Activated CD4-positive, alpha-beta T cell treated with anti-CD3 and anti-CD28 coated beads, Interleukin-2, amount 10 ng/mL, durations not matched to agents 7 days and 5 days (primary cell): ENCODE measurements at places on chromosomes 5 and 9. TPM values are rescaled to one million over a fixed set of nuclear protein-coding genes. Genes with fewer than 3 reads are reported as not detected.

- peak overlapping the region; percentile 82 for H3K27ac ChIP-seq
- peaks cover 68% of the 10 kb centered on the region for H3K4me1 ChIP-seq
Measured at GRCh38 chr9:91419222-91420191, 4.1 kb downstream of the NFIL3 start.

DNA sequence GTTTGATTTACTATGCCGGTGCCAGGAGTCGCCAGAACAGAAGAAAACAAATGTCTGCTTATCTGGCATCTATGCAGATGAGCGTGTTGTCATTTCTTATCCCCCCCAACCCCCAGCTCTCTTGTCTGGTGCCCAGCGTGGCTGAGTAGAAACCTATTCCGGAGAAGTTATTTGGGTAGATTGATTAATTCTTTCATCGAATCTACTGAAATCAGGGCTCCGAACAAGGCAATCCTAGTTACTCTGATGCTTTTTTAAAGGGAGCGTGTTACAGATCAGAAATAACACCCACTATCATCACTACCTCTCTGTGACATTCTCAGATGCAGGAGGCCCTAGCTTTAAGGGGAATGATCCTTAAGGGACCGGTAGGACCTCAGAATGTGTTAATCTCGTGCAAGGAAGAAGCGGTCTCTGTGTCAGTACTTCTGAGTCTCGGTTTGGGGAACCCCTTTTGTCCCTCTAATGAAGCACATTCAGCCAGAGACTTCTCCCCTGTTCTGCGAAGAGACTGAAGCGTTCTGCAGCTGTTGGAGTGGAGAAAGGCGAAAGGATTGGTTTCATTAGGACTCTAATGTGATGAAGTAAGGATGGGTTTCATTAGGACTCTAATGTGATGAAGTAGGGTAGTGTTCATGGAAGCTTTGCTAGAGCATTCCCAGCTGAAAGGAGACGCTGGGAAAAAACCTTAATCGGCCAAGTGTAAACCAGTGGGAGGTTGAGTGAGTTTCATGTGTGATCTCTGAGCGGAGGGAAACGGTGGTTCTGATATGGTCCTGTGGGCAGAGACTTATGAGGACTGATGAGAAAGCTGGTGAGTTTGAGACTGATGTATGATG lies 1.5 kb downstream of the PIP5K1B start:
- peak overlapping the region; percentile 80 for H3K4me3 ChIP-seq
- H3K27ac ChIP-seq, result no peak overlapping the region
- no peak for DNase-seq
- no peaks in the 10 kb centered on the region for H3K36me3 ChIP-seq
- H3K4me1 ChIP-seq, result peaks cover 14% of the 10 kb centered on the region

GRCh38 chr5:28488752-28489151 lies 1450.4 kb upstream of the CDH9 start:
- DNase-seq, result no peak
- H3K4me1 ChIP-seq, result no peaks in the 10 kb centered on the region

DNA sequence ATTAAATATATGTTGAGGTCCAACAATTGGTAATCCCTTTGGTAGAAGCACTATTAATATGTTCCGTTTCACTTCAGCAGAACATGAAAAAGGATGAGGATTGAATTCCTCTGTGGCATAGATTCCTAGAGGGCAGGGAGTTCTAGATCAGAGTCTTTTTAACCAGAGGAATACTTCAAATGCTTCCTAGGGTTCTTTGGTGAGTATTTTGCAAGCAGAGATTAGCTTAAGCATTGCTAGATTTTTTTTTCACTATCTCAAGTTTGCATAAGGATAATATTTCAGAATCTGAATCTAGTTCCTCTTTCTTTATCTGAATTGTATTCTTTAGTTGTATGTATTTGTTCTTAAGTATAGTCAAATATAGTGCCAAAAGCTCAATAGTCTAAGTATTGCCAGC lies 116.6 kb upstream of the ADAMTSL1 start:
- H3K4me3 ChIP-seq, result no peak overlapping the region
- no peaks in the 10 kb centered on the region for H3K27me3 ChIP-seq
- no peak for DNase-seq
- no peaks in the 10 kb centered on the region for H3K4me1 ChIP-seq

- H3K27ac ChIP-seq, result no peak within 1 kb of the TSS
- peak; percentile 27 for DNase-seq
- H3K4me1 ChIP-seq, result no peaks in the 10 kb centered on the region
- H3K36me3 ChIP-seq, result no peaks in the 10 kb centered on the region
- H3K4me3 ChIP-seq, result no peak within 1 kb of the TSS
Measured at GRCh38 chr5:141172381-141173204, at the start of gene PCDHB7. Gene PCDHB7 (plus strand): TSS chr5:141172644. CDS start chr5:141172836, 192 bp downstream.

DNA sequence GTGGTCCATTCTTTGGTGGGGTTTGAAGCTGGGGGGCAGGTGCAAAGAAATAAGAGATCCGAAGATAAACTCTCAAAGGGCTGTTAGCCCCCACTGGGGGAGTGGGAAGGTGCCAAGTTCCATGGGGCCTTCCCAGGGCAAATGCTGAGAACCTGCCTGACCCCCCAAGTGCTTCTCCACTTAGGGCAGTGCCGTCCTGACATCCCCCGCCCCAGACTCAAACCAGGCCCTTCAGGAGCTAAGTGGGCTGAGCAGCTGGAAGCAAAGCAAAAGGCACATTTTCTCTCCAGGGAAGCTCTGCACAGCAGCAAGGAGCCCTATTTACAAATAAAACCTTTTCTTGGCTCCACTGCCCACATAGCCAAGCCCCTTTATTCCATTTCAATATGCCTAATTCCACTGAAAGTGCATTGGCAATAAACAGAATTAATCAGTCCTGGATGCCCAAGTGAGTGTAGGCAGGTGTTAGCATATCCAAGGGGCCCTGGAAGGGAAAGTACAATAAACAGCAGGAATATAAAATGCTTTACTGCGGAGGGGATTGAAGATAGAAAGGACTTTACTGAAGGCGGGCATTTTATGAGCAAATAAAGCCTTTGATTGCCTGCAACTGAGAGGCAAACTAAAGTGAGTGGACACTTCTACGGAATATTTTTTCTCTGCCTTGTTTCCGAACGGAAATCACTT lies 44.6 kb downstream of the WHRN start:
- H3K36me3 ChIP-seq, result no peaks in the 10 kb centered on the region
- no peaks in the 10 kb centered on the region for H3K27me3 ChIP-seq
- no peaks in the 10 kb centered on the region for H3K4me1 ChIP-seq
- no peak overlapping the region for H3K4me3 ChIP-seq
- no peak for DNase-seq

DNA sequence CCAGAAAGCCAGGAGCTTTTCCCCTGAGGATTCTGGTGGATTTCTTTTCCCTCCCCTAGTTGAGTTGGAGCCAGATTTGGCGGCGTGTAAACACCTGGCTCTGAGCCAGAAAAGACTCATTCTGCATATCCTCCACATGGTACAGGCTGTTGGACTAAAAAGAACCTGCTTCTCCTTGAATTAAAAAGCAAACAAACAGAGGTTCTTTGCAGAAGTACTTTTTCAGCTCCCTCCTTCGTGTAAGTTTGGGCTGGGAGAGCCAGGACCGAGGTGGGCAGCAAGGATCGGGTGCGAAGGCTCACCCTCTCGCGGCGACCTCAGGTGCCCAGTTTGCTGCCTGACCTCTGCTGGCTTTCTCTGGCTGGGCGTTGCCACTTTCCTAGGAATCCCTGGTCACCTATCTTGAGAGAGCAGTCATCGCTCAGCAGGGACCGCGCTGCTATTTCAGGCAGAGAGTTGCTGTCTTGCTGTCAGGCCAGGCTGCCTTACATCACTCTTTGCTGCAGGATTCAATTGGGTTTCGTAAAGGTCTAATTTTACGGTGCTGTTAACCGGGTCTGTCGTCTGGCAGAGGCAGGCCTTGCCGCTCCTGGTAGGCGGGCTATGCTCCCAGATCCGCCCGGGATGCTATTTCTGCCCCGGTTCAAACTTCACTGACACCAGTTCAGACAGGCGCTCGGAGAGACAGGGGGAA lies 3.2 kb downstream of the PAPPA start:
- no peak overlapping the region for H3K4me3 ChIP-seq
- no peak overlapping the region for H3K27ac ChIP-seq

GRCh38 chr5:448061-448765 lies 5.2 kb downstream of the EXOC3 start:
- H3K27me3 ChIP-seq, result no peaks in the 10 kb centered on the region
- no peak overlapping the region for H3K27ac ChIP-seq
- H3K36me3 ChIP-seq, result peaks cover 70% of the 10 kb centered on the region
- no peak overlapping the region for H3K4me3 ChIP-seq

- DNase-seq, result no peak
- H3K27ac ChIP-seq, result no peak overlapping the region
- no peaks in the 10 kb centered on the region for H3K36me3 ChIP-seq
Measured at GRCh38 chr5:15014809-15015208, 143.2 kb upstream of the ANKH start.

DNA sequence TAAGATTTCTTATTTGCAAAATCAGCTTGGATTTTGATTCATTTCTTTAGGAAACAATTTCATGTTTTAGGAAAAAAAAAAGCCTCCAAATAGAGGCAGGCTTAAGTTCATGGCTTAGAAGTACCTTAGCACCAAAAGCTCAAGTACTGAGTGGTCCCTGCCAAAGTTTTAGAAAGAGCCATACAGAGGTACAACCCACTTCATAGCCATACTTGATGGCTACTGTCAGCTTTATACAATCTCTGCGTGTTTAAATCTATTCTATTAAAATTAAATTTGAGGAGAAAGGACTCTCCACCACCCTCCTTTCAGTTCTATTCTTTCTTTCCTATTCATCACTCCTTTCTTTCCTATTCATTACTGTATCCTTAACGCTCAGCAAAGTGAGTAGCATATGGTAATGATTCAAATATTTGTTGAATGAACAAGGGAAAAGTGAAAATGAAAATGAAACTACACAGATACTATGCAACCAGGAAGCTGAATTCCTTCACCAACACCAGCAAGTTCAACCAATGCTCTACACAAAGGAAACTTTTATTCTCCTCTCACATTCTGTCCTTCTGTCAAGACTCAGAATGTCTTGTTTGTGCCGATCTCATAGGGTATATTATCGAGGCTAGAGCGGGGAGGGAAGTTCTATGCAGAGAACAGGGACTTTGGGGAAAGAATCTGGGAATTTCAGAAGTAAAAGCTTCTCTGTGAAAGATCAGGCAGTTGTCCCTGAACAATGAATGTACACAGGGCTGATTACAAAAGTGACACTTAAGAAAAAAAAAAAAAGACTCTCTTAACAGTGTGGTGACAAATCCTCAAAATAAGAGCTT lies 138.6 kb upstream of the SPEF2 start:
- peak overlapping the region; percentile 91 for H3K27ac ChIP-seq
- H3K4me3 ChIP-seq, result peak overlapping the region; percentile 15
- peaks cover 13% of the 10 kb centered on the region for H3K36me3 ChIP-seq
- H3K4me1 ChIP-seq, result peaks cover 15% of the 10 kb centered on the region
- H3K27me3 ChIP-seq, result no peaks in the 10 kb centered on the region
- peak; percentile 25 for DNase-seq

- H3K36me3 ChIP-seq, result no peaks in the 10 kb centered on the region
- H3K4me1 ChIP-seq, result no peaks in the 10 kb centered on the region
- no peak overlapping the region for H3K4me3 ChIP-seq
- DNase-seq, result no peak
- H3K27ac ChIP-seq, result no peak overlapping the region
Measured at GRCh38 chr5:155575861-155576260, 562.3 kb downstream of the KIF4B start.

DNA sequence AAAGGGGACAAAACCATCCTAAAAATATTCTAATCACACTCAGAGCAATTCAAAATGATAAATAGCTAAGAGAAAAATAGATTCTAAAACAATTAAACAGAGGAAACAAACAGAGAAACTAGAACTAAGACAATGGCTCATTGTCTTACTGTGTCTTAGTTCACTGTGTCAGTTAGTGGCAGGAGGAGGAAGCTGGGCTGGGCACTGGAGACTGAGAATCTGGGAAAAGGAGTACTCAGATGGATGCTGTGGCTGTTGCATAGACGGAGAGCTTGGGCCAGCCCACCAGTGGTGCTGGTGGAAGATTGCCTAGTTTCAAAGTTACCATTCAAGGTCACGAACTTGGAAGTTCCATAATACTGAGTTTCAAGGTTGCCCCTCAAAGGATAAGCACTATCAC lies 94.7 kb upstream of the IFNK start:
- peaks cover under 1% of the 10 kb centered on the region for H3K27me3 ChIP-seq
- no peak overlapping the region for H3K27ac ChIP-seq
- no peak for DNase-seq
- H3K36me3 ChIP-seq, result no peaks in the 10 kb centered on the region
- H3K4me1 ChIP-seq, result peaks cover 9% of the 10 kb centered on the region

Gene TMEM8B
- 3.8 TPM for total RNA-seq

GRCh38 chr5:15103130-15103529 lies 231.6 kb upstream of the ANKH start:
- H3K4me3 ChIP-seq, result no peak overlapping the region
- no peaks in the 10 kb centered on the region for H3K36me3 ChIP-seq
- no peaks in the 10 kb centered on the region for H3K27me3 ChIP-seq
- no peak overlapping the region for H3K27ac ChIP-seq
- no peak for DNase-seq

DNA sequence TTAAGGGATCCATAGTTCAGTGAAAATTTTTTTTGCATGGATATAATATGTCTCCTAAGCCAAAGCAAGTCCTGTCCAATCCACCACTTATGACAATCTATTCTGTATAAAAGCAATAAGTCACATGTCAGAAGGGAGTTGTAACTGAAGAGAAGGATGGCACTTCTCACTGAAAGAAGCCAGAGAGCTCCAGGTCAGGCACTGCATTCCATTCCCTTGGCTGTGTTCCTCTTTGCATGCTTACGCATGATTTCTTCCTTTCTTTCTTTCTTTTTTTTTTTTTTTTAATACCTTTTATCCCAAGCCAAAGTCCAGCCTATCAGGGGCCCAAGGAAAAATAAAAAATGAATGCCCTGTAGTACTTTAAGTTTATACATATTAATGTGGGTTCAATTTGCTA lies 39.8 kb downstream of the MAMDC2 start:
- no peaks in the 10 kb centered on the region for H3K36me3 ChIP-seq
- no peak overlapping the region for H3K27ac ChIP-seq
- no peak overlapping the region for H3K4me3 ChIP-seq
- DNase-seq, result no peak
- no peaks in the 10 kb centered on the region for H3K4me1 ChIP-seq

DNA sequence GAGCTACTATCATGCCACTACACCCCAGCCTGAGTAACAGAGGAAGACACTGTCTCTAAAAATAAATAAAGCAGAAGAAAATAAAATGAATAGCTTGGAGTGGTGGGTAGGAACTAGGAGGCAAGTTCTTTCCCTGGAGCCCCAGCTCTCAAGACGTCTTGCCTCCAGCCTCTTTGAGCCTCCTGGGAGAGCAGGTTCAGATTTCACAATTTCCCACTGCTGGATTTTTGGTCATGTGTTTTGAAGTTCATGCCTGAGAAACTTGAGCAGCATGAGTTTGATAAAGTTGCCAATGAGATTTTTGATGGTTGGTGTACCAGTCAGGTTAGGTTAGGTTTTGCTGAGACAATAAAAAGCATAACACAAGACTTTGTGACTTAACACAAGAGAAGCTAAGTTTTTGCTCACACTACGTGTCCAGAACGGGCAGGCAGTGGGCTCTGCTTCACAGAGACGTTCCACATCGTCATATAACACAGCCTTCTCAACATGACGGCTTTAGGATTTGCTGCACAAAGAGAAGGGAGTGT lies 4.1 kb upstream of the CCDC69 start:
- H3K36me3 ChIP-seq, result no peaks in the 10 kb centered on the region
- peaks cover 11% of the 10 kb centered on the region for H3K4me1 ChIP-seq
- no peaks in the 10 kb centered on the region for H3K27me3 ChIP-seq
- no peak overlapping the region for H3K27ac ChIP-seq

- no peak overlapping the region for H3K27ac ChIP-seq
- no peak overlapping the region for H3K4me3 ChIP-seq
- H3K4me1 ChIP-seq, result peaks cover 14% of the 10 kb centered on the region
Measured at GRCh38 chr5:53783624-53784228, 223.3 kb downstream of the NDUFS4 start.

- H3K36me3 ChIP-seq, result no peaks in the 10 kb centered on the region
- H3K27ac ChIP-seq, result no peak overlapping the region
- peaks cover 13% of the 10 kb centered on the region for H3K27me3 ChIP-seq
- no peak overlapping the region for H3K4me3 ChIP-seq
- H3K4me1 ChIP-seq, result no peaks in the 10 kb centered on the region
- DNase-seq, result peak; percentile 3
Measured at GRCh38 chr9:34386656-34387055, 10.0 kb upstream of the MYORG start.
